ENCODE measurements at places on chromosomes 4 and X.

DNA sequence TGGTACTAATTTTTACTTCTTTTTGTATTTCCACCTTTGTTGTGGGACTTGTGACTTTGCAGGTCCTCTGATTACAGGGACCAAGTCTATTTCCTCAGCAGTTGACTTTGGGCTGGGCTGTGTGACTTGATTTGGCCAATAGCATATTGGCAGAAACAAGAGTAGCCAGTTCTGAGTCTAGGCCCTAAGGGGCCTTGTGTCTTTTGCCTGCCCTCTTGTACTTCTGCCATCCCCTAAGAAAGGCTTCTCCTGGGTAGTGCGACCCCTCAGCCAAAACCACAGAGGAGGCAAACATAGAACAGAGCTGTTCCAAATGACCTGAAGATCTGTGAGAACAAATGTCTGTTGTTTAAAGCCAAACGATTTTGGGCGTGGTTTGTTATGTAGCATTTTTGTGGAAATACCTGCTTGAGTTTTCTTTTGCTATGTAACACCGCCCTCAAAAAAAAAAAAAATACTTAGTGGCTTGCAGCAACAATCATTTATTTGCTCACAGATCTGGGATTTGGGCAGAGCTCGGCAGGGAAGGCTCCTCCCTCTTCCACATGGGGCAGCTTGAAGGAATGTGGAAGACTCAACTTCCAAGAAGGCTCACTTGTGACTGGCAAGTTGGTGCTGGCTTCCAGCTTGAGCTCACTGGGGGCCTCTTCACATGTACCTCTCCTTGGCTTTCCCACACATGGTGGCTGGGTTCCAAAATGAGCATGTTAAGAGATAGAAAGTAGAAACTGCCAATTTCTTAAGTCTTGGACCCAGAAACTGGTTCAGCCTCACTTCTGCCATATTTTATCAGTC, 423.0 kb upstream of the CNKSR2 start:
- DNase-seq = no peak

DNA sequence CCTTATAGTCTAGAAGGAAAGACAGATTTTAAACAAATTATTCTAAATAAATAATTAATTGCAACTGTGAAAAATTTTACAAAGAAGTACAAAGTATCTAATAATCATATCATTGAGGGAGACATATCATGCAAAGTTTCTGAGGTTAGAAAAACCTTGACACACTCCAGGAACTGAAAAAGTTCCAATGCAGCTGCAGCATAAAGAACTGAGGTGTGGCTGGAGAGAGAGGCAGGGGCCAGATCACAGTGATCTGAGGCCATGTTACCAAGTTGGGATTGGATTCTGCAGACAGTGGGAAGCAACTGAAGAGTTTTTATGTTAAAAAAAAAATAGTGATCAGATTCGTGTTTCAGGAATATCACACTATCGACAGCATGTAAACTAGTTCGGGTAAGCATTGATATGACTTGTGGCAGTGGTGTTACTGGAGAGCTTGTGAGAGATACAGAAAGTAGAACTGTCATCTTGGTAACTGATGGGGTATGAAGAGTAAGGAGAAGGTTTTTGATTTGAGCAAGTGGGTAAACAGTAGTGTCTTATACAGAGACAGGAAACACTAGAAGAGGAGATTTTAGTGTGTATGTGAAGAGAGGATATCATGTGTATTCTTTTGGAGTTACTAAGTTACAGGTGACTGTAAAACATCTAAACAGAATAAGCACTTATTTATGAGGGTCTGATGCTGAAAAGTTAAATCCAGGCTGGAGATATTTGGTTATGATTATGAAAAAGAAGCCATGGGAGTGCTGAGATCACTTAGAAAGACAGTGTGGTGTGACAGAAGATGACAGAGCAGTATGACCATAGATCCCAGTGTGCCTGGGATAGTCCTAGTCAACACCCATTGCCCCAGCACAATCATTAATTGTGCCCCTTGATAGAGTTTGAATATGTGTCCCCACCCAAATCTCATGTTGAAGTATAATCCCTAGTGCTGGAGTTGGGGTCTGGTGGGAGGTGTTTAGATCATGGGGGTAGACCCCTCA, 15.6 kb upstream of the SPRY1 start:
- DNase-seq = no peak

- DNase-seq = no peak
Observed at GRCh38 chrX:80765220-80765625, 44.5 kb downstream of the BRWD3 start.

- DNase-seq = no peak
Observed at GRCh38 chr4:41012293-41012692, 202.0 kb downstream of the APBB2 start.

DNA sequence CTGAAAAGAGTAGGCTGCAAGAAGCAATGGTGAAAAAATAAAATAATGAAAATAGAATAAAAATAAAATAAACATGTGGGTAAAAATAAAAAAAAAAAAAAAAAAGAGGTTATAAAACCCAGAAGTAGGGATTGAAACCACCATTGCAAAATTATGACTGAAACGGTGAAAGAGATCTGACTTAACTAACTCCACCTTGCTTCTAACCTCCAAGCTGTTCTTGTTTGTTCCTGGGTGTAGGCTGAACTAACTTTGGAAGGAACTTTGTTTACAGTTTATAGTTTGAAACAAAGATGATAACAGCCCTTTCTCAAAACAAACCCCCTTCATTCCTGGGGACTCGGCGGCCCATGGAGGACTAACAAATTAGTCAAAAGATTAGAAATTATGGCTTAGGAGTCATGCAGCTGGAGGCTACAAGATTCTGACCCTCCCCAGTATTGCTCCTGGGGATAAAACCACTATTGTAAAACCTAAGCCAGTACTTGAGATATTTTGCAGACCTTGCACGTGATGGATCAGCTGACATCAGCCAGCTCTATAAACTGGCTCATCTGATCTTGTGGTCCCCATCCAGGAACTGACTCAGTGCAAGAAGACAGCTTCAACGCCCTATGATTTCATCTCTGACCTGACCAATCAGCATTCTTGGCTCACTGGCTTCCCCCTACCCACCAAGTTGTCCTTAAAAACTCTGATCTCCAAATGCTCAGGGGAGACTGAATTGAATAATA, 30.4 kb downstream of the DDX60L start:
- DNase-seq = no peak

- no peak for DNase-seq
Observed at GRCh38 chr4:86640469-86640868, 46.4 kb downstream of the PTPN13 start.

DNA sequence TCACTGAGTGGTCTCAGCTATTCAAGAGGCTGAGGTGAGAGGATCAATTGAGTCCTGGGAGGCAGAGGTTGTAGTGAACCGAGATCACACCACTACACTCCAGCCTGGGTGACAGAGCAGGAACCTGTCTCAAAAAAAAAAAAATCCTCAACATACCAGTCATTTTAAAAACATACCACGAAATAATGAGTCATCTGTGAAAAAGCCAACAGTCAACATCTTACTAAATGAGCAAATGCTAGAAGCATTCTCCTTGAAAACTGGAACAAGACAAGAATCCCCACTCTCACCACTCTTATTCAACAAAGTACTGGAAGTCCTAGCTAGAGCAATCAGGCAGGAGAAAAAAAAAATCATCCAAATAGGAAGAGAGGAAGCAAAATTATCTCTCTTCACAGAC, 104.0 kb upstream of the ARHGEF9 start:
- no peak for DNase-seq

DNA sequence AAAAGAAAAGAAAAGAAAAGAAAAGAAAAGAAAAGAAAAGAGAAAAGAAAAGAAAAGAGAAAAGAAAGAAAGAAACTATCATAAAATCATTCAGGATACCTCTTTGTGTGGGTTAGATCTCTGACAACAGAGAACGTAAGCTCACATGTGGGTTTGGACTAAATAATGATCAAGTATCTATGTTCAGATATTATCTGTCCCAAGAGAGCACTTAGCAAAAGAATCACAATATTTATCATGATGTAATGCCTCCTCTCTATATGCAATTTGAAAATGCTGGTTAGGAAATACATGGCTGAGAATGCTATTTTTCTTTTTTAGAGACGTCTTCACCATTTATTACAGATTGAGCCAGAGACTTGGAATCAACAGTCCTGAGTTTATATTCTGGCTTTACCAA, 191.3 kb downstream of the KCNIP4 start:
- DNase-seq = no peak

- DNase-seq = no peak
Observed at GRCh38 chrX:56600141-56600540, 36.7 kb downstream of the UBQLN2 start.

Data from GM13976 (cell line).